ENCODE measurements at places on chromosomes 16 and 17. TPM values are rescaled to one million over a fixed set of nuclear protein-coding genes. Genes with fewer than 3 reads are reported as not detected.

DNA sequence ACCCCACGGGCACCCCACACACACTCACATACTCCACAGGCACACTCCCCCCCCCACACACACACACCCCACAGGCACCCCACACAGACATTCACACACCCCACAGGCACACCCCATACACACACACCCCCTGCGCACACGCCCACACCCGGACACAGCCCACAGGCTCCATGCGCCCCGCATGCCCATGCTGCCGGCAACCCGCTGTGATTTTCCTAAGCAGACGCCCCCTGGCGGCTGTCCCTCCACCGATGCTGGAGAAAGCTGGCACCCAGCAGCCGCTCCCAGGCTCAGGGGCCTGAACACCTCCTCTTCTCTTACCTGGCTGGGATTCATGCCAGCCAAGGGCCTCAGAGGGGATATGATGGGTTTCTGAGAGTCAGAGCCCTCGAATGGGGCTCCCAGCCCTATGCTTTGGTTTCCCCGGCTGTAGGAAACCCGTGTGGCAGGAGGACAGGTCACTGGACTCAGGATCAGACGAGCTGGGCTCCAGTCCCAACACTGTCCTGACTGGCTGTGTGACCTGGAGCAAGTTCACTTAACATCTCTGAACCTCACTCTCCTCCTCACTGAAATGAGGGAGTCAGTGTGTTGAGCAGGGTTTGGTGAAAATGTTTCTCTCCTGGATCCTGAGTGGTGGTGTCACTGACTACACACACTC lies 19.6 kb upstream of the TNFRSF13B start:
- DNase-seq, result peak; percentile 42

GRCh38 chr17:10859051-10859450 lies 21.2 kb upstream of the PIRT start:
- no peak for DNase-seq

DNA sequence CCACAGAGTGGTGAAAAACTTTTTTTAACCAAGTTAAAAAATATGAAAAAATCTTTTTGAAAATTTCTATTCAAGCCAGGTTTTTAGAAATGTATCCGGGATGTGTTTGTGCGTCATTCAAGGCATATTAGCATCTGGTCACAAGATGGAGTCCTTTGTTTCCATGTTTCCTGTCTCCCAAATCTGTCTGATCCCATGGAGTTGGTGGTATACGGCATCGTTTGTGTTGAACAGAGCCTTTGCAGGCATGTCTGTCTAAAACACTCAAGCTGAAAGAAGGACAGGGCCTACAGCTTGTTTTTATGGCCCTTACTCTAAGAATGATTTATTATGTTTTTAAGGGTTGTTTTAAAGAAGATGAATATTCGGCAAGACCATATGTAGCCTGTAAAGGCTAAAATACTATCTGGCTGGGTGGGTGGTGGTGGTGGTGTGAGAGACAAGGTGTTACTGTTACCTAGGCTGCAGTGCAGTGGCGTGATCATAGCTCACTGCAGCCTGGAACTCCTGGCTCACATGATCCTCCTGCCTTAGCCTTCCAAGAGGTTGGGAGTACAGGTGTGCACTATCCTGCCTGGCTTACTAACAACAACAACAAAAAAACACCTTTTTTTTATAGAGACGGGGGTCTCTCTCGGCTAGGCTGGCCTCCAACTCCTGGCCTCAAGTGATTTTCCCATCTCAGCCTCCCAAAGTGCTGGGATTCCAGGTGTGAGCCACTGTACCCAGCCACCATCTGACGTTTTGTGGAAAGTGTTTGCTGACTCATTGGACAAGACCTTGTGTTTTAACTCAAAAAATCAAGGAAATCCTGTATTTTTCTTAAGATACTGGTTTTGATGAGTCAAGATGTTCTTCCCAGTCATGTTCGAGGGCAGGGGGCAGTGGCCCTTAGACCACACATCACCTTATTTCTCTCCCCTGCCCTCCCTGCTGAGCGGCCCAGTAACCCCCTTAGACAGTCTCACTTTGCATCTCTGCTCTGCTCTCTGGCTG lies 52.2 kb downstream of the NDE1 start:
- DNase-seq, result peak; percentile 44

DNA sequence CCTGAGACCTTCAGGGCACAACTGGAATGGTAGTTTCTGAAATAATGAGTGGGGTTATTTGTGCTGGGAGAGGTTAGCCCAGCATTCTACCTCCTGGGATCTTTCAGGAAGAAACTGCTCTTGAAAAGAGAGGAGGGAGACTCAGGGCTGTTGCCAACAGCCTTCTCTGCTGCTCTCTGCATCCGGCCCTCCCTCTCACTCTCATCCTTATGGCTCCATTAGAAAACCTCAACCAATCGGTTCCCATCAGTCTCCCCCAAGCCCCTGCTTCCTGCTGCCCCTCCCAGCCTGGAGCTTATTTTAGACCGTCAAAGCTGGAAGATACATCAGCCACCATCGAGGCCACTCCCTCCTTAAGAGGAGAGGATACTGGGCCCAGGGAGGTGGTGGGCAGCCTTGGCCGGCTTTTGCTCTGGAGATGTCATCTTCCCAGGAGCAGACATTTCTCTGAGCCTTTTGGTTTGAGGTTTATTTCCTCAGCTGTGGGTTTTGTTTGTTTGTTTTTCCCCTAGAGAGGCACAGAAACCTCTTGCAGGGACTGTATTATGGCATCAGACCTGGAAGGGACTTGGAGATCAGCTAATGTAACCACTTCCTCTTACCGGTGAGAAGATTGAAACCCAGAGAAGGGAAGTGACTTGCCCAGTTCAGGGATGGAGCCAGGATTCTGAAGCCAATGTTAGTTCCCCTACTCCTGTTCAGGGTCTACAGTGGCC lies 2.7 kb downstream of the MPRIP start:
- peak; percentile 92 for DNase-seq

DNA sequence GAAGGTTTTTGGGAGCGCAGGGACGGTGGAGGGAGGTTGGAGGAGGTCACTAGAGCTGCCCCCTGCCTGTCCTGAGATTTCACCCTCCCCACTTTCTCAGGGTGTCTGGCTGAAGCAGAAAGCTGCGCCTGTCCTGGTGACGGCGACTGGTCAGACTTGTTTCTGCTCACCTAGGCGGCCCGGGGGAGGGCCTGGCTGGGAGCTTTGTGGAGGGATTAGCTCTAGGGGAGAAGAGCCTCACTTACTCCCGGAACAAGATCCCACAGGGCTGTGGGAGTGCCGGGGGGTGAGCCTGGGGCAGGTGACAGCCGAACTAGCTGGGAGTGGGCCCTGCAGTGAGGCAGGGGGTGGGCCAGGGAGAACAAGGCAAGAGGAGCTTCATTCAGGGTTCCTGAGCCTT lies 11.5 kb downstream of the NHERF1 start:
- no peak for DNase-seq

Gene DPEP2
- total RNA-seq, result not detected

Measured in HT1080 (cell line).